ENCODE measurements at places on chromosomes 4 and X. TPM values are rescaled to one million over a fixed set of nuclear protein-coding genes. Genes with fewer than 3 reads are reported as not detected.

SULT1B1 gene
- 7.6 TPM for total RNA-seq

USP11 gene
- 81.4 TPM for total RNA-seq

MCTS1 gene
- 29.1 TPM for total RNA-seq

SMIM10L2A gene
- total RNA-seq = 2.8 TPM

RIBC1 gene
- total RNA-seq = 1.7 TPM

P2RY10 gene
- total RNA-seq = 104 TPM

LIN54 gene
- 21.7 TPM for total RNA-seq

GRCh38 chrX:31287861-31288260 is 216.0 kb upstream of the FTHL17 start:
- no peak overlapping the region for H3K27ac ChIP-seq
- no peaks in the 10 kb centered on the region for H3K27me3 ChIP-seq
- no peak overlapping the region for H3K4me3 ChIP-seq
- no peaks in the 10 kb centered on the region for H3K36me3 ChIP-seq
- H3K4me1 ChIP-seq = no peaks in the 10 kb centered on the region
- no peak for DNase-seq

- no peaks in the 10 kb centered on the region for H3K4me1 ChIP-seq
- no peaks in the 10 kb centered on the region for H3K36me3 ChIP-seq
- H3K27ac ChIP-seq = no peak overlapping the region
- H3K27me3 ChIP-seq = peaks cover 3% of the 10 kb centered on the region
- DNase-seq = no peak
Observed at GRCh38 chrX:13597874-13598273, 28.5 kb downstream of the EGFL6 start.

- H3K27ac ChIP-seq = no peak overlapping the region
- no peaks in the 10 kb centered on the region for H3K27me3 ChIP-seq
- H3K4me3 ChIP-seq = no peak overlapping the region
- H3K36me3 ChIP-seq = no peaks in the 10 kb centered on the region
- no peaks in the 10 kb centered on the region for H3K4me1 ChIP-seq
Observed at GRCh38 chrX:65093658-65094057, 117.4 kb upstream of the ZC4H2 start.

GRCh38 chr4:26959654-26960047 is 99.0 kb downstream of the STIM2 start:
- H3K36me3 ChIP-seq = no peaks in the 10 kb centered on the region
- no peaks in the 10 kb centered on the region for H3K27me3 ChIP-seq

- DNase-seq = no peak
- H3K36me3 ChIP-seq = no peaks in the 10 kb centered on the region
- H3K4me1 ChIP-seq = peaks cover 13% of the 10 kb centered on the region
- H3K27me3 ChIP-seq = no peaks in the 10 kb centered on the region
- no peak overlapping the region for H3K4me3 ChIP-seq
- H3K27ac ChIP-seq = no peak overlapping the region
Observed at GRCh38 chr4:99827454-99827853, 10.8 kb downstream of the DAPP1 start.

- no peak for DNase-seq
- no peaks in the 10 kb centered on the region for H3K4me1 ChIP-seq
- no peaks in the 10 kb centered on the region for H3K36me3 ChIP-seq
- H3K27me3 ChIP-seq = no peaks in the 10 kb centered on the region
Observed at GRCh38 chr4:157035471-157035870, 40.5 kb upstream of the GLRB start.

DNA sequence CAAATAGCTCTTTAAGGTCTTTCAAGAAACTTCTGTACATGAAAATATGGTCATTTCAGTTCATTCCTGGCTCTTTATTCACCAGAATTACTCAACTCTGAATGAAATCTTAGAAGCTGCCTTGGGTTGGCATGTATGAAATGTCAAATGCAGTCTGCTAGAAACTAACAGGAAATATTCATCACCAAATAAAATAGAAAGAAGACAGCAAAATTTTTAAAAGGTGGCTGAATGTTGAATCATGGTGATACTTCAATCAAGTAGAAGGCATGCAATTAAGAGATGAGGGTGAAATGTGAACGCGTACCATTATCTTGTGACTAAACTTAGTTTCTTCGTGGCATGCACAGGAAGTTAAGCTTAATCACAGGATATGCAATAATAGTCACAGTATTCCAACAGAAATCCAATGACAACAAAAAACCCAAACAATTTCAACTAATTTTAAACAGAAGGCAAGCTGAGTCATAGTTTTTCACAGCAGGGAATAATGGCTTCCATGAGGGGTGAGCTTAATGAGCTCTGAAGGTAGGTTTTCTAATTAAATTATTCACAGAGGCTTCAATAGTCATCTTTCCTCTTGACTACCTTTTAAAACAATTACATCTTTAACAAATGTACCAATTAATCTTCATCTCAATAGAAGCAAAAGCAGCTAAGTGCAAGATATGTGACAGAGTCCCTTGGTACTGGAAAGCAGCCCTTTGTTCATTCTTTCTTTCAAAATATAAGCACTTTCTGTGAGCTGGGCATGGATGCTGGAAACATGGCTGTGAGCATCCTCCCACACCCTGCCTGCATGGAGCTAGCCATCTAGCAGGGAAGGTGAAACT is 44.5 kb downstream of the SCFD2 start:
- no peaks in the 10 kb centered on the region for H3K36me3 ChIP-seq
- no peak overlapping the region for H3K4me3 ChIP-seq
- H3K27me3 ChIP-seq = no peaks in the 10 kb centered on the region
- H3K27ac ChIP-seq = no peak overlapping the region
- H3K4me1 ChIP-seq = peaks cover 7% of the 10 kb centered on the region

GRCh38 chr4:132513491-132513890 is 635.6 kb upstream of the PCDH10 start:
- no peak overlapping the region for H3K27ac ChIP-seq
- no peak for DNase-seq
- H3K27me3 ChIP-seq = no peaks in the 10 kb centered on the region

- DNase-seq = no peak
- no peak overlapping the region for H3K27ac ChIP-seq
- no peaks in the 10 kb centered on the region for H3K36me3 ChIP-seq
- H3K4me3 ChIP-seq = no peak overlapping the region
- H3K27me3 ChIP-seq = no peaks in the 10 kb centered on the region
Observed at GRCh38 chrX:136475236-136475635, 12.5 kb upstream of the BRS3 start.

- no peaks in the 10 kb centered on the region for H3K4me1 ChIP-seq
- H3K27me3 ChIP-seq = no peaks in the 10 kb centered on the region
- DNase-seq = no peak
- no peak overlapping the region for H3K27ac ChIP-seq
- H3K4me3 ChIP-seq = no peak overlapping the region
- H3K36me3 ChIP-seq = no peaks in the 10 kb centered on the region
Observed at GRCh38 chr4:174810834-174811233, 18.2 kb downstream of the GLRA3 start.

- H3K27ac ChIP-seq = no peak overlapping the region
- no peaks in the 10 kb centered on the region for H3K36me3 ChIP-seq
- H3K27me3 ChIP-seq = no peaks in the 10 kb centered on the region
- H3K4me1 ChIP-seq = peaks cover 11% of the 10 kb centered on the region
Observed at GRCh38 chrX:39577206-39577984, 520.4 kb downstream of the BCOR start.

DNA sequence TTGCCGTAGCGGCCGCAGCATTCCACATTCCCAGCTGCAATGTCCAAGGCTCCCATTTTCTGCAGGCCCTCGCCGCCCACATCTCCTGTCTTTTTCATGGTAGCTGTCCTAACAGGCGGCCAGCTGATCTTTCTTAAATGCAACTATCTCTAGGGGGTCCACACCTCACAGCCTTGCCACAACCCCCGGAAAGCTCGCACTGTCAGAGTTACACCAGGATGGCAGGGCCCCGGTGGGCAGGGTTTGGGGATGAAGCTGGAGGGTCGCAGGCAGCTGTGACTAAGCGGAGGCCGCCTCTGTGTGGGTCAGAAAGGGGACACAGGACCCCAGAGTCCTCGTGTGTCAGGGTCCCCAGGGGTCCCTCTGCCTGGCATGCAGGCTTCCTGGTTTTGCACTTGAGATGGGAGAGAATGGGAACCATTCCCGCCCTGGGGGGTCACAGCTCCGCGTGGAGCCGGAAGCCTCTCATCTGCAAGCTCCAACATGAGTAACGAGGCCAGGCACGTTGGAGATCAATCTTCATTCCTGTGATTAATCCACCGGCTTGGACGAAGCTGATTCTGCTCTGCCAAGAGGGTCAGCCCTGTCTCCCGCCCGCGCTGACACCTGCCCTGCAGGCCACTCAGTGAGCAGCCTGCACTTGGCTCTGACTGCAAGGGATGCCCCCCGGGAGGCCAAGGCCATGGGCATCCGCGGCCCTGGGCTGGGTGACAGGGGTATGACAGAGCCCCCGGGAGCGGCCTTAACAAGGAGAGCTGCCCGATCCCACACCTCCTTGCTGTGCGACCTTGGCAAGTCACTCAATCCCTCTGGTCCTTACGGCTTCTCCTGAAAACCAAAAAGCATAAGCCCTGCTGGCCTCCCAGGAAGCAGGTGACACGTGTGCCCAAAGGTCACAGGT is 97.9 kb downstream of the ADRA2C start:
- H3K27ac ChIP-seq = no peak overlapping the region
- H3K36me3 ChIP-seq = no peaks in the 10 kb centered on the region
- H3K4me3 ChIP-seq = no peak overlapping the region
- H3K4me1 ChIP-seq = no peaks in the 10 kb centered on the region
- no peaks in the 10 kb centered on the region for H3K27me3 ChIP-seq

All from CD4-positive, alpha-beta memory T cell (primary cell).